ENCODE measurements at places on chromosomes 13 and 19. TPM values are rescaled to one million over a fixed set of nuclear protein-coding genes. Genes with fewer than 3 reads are reported as not detected.

DNA sequence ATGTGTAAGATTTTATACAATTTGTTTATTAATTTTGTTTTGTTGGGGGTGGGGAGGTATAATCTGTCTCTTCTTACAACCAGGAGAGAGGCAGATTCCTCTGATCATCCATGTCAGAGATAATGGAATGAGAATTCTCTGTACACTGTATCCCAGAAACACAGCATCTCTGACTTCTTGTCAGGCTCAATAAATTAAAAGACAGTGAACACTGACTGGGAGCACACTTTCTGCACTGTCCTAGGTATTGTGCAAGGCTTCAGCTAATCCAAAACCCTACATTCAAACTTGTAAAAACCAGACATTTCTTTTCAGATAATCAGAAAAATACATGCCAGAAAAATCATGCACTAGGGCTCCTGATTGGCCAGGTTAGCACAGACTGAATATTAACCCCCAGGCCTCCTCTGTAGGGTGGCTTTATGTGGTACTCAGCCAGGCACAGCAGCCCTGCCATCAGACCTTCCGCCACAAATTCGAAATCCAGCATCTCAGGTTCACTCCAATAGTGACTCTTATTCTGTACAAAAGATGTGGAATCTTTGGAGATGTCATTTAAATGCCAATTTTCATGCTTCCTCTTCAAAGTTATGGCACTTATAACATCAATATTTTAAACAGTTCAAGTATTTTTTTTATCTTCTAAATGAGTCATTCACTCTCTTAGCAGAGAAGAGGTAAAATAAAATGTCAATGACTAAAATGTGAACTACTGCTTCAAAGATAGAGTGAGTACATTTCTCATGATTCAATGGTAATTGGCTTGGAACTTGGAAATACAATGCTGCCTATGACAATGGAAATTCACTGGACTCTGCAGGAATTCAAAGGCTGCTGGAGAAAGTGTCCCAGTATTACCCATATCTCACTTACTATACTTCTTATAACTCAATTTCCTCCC is 211.5 kb downstream of the KLF12 start:
- no peak for DNase-seq
- H3K27ac ChIP-seq = no peak overlapping the region
- no peaks in the 10 kb centered on the region for H3K27me3 ChIP-seq
- H3K4me3 ChIP-seq = no peak overlapping the region
- H3K4me1 ChIP-seq = peaks cover 8% of the 10 kb centered on the region
- H3K36me3 ChIP-seq = no peaks in the 10 kb centered on the region

DNA sequence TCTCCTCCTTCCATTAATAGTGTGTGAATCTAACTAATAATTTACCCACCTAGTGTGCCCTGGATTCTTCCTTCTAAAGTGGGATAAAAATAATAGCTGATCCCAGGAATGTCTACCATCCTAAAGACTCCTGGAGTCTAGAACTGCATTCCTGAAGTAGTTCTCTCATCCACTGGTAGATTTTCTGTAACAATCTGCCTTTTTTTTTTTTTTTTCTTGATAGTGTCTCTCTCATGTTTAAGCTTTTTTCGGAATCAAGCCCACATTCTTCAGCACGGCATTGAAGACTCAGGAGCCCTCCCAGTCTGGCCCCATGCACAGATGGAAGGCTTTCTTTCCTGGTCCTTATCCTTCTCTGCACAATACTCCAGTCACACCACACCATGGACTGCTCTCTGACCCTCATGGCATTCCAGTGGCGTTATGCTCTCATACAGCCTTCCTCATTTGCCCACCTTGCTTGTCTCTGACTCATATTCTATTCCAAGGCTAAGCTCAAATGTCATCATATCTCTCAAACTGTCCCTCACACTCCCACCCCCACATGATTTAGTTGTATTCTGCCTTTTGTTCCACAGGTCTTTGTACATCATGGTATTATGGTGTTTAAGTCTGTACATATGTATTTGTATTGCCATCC is 68.7 kb upstream of the FRY start:
- H3K27ac ChIP-seq = no peak overlapping the region
- no peaks in the 10 kb centered on the region for H3K27me3 ChIP-seq
- H3K4me1 ChIP-seq = peaks cover 11% of the 10 kb centered on the region
- no peak overlapping the region for H3K4me3 ChIP-seq
- no peaks in the 10 kb centered on the region for H3K36me3 ChIP-seq
- DNase-seq = no peak

GRCh38 chr13:102873653-102874052 is 27.8 kb downstream of the ERCC5 start:
- no peaks in the 10 kb centered on the region for H3K27me3 ChIP-seq
- no peaks in the 10 kb centered on the region for H3K4me1 ChIP-seq
- no peak overlapping the region for H3K4me3 ChIP-seq
- H3K36me3 ChIP-seq = peaks cover 8% of the 10 kb centered on the region
- H3K27ac ChIP-seq = no peak overlapping the region

DNA sequence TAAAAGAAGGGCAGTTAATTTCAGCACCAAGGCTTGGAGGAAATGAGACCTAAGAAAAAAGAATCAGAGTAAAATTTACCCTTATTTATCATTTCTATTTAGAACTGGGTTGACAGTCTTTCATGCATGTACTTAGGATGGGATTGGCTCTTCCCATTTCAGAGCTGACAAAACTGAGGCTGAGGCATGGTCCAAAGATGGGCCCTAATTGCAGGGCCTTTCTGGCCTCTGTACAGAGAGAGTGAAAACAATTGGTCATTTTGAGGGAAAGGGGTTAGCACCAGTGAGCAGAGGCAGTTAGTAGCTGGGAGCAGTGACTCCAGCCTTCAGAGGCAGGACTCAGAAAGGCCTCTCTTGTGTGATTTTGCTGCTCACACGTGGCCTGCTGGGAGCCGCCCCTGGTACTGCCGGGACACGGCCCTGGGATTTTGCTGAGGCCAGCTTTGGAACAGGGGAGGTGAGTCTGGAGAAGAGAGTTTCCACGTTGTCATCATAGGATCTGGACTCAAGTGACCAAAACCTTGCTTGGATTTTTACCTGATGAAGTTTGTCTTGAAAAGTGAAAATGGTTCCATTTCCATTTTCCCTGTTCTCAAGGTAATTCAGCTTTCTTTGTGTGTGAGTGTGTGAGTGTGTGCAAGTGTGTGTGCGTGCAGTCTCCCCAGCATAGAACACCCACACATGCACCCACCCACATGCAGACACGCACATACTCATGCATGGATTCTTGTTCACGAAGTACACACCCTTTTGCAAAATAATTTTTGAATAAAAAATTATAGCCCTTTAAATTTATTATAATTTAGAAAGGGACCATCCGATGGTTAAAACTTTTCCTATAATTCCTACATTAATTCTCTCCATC is at the start of gene ZNF536:
Gene ZNF536 (plus strand): TSS at position 425 of the 865 bp plus-strand sequence. CDS start 71,179 bp downstream, outside the sequence.
- H3K27ac ChIP-seq = no peak within 1 kb of the TSS
- no peak for DNase-seq
- no peaks in the 10 kb centered on the region for H3K27me3 ChIP-seq
- no peak within 1 kb of the TSS for H3K4me3 ChIP-seq
- no peaks in the 10 kb centered on the region for H3K4me1 ChIP-seq

- DNase-seq = no peak
- H3K4me3 ChIP-seq = no peak overlapping the region
- no peaks in the 10 kb centered on the region for H3K36me3 ChIP-seq
Observed at GRCh38 chr19:16347706-16348105, 23.1 kb downstream of the KLF2 start.

DNA sequence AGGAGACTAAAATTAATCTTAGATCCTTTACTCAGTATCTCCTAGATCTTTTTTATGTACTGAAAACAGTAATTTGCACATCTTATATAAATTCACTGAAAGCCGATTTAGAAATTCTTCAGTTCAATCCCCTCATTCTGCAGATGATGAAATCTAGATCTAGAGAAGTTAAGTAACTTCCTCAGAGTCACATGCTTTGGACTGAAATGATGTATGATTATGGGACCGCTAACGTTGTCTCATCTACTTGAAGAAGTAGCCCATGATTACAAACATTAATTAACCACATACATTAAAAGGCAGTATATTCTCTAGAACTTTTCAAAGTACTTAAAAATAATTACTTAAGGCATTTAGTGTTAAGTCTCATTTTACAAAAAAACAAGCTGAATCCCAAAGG is 37.8 kb downstream of the ELF1 start:
- H3K36me3 ChIP-seq = peaks cover 6% of the 10 kb centered on the region
- H3K27me3 ChIP-seq = no peaks in the 10 kb centered on the region
- H3K27ac ChIP-seq = peak overlapping the region; percentile 82
- peak overlapping the region; percentile 68 for H3K4me3 ChIP-seq

DNA sequence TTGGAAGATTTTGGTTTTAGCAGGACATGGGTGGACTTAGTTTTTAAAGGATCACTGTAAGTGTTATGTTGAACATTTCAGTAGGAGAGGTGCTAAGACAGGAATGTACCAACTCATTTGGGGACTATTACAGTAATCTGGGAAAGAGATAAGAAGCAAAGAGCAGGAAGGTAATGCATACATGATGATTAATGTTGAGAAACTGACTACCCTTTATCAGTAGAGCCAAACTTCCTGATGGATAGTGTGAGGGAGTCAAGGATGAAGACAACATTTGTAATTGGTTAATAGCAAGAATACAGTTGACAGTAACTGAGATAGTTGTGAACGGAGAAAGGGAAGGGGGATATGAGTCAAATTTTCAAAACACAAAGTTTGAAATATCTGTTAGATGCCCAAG is 421.9 kb upstream of the PRR20A start:
- no peak overlapping the region for H3K27ac ChIP-seq
- no peaks in the 10 kb centered on the region for H3K4me1 ChIP-seq
- DNase-seq = no peak

SYNE4 gene
- 0.72 TPM for total RNA-seq

UBE2L5 gene
- total RNA-seq = not detected

NXNL1 gene
- not detected for total RNA-seq
